Muscle of back (tissue), 13 donors: ENCODE measurements at places on chromosomes 3 and 15. TPM values are rescaled to one million over a fixed set of nuclear protein-coding genes. Genes with fewer than 3 reads are reported as not detected.

DNA sequence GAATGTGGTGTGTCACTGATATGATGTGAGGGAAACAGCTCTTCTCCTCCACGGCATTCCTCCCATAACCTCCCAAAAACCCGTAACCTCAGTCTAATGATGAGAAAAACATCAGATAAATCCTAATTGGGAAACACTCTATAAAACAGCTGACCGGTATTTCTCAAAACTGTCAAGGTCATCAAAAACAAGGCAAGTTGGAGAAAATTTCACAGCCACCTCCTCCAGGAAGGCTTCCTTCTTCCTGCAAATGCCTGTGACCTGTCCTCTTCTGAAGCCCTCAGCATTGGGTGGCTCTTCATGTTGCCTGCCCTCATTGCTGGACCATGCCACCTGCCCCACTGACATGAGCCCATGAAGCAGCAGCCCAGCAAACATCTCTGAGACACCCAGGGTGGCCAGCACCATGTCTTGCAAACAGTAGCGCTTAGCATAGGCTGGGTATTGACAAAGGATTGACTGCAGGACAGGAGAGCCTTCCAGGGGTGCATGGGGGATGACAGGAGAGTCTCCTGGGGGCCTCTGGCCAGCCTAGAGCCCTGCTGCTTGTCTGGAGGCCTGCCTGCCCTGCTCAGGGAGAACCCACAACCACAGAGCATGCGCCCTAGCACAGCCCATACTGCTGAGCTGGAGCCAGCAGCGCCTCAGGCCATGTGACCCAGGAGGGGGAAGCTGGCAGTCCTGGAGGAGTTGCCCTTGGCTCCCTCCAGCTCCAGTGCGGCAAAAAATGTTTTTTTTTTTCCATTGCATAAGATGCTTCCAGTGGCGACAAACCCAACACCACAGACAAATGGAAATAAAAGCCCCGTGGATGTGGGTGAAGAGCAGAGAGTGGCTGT is 49.7 kb downstream of the XXYLT1 start:
- no peak for DNase-seq

GRCh38 chr3:169850618-169851017 is 19.1 kb downstream of the LRRC31 start:
- DNase-seq = no peak

- no peak for DNase-seq
Measured at GRCh38 chr3:127753898-127754410, 68.4 kb downstream of the MGLL start.

DNA sequence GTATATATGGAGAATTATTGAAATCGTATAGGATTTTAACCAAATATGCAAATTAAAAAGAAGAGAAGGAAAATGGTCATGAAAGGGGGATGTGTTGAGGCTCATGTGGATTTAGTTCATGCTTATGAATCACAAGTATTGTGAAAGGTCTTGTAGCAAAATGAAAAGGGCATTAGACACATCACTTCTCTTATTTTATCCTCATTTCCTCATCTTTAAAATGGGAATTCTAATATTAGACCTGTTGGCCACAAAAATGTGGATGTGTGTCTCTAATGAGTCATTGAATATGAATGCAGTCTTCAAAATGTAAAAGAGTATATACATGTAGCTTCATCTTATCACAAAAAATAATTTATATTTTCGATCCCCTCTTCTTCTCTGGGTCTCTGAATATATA is 14.9 kb upstream of the ALCAM start:
- no peak for DNase-seq

GRCh38 chr15:58348095-58348812 is 83.5 kb upstream of the LIPC start:
- no peak for DNase-seq

- no peak for DNase-seq
Measured at GRCh38 chr3:190554197-190554596, 40.3 kb downstream of the IL1RAP start.

Gene PTPRG
- 35.1 TPM for polyA plus RNA-seq
